BE2C (cell line): ENCODE measurements at places on chromosomes 5 and 9.

DNA sequence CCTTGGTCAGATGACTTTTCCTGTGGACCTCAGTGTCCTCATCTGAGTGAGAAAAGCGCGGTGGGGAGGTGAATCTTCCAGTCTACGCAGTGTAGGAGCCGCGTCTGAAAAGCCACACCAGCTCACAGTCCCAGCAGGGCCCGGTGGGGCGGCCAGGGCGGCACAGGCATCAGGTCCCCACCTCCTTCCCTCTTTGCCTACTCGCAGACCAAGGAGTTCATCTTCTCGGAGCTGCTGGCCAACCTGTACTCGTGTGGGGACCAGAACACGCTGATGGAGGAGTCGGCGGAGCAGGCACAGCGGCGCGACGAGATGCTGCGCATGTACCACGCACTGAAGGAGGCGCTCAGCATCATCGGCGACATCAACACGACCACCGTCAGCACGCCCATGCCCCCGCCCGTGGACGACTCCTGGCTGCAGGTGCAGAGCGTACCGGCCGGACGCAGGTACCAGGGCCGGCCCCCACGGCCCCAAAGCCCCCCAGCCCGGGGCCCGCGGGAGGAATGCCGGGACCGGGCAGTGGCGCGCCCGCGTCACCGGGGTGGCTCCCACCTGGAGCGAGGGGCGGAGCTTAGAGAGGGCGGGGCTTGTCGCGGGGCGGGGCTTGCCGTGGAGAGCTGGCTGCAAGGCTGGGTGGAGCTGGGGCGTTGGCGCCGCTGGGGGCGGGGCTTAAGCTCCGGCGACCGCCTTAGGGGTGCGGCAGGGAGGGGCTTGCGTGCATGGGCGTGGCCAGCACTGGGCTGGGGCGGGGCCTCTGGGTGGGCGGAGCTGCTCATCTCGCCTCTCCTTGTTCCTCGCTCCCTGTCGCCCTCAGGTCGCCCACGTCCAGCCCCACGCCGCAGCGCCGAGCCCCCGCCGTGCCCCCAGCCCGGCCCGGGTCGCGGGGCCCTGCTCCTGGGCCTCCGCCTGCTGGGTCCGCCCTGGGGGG, 25.6 kb downstream of the GOLGA2 start:
- DNase-seq = peak; percentile 94

- DNase-seq = no peak
Observed at GRCh38 chr5:124549891-124550436, 196.5 kb downstream of the ZNF608 start.

GRCh38 chr5:116980581-116980980, 406.0 kb upstream of the SEMA6A start:
- DNase-seq = no peak

GRCh38 chr9:135158564-135158937, 71.1 kb downstream of the OLFM1 start:
- no peak for DNase-seq

- DNase-seq = peak; percentile 74
Observed at GRCh38 chr5:169581580-169582227, 1.9 kb upstream of the SPDL1 start.
